NCI-H1105 (cell line): ENCODE measurements at places on chromosomes 2 and 18.
A peak's percentile ranks its signal among the peaks of the same experiment; 100 is the strongest.

DNA sequence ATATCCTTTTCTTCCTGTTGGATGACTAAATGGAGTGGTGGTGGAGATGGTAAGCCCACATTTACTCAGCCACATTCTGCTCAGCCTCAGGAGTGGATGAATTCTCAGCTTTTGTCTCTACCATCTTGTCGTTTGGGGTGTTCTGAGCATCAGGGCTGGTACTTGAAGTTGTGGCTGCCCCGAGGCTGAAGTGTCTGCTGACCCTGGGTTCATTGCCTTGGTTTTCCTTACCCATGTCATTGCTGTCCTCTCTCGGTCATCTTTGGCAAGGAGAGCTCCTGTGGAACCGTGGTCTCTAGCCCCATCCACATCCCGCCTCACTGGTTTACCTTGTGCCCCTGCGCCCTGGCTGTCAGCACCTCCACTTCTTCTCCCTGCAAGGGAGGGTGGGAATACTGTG lies 71.9 kb downstream of the GPR39 start:
- DNase-seq = no peak

GRCh38 chr18:48600456-48601090 lies 61.7 kb downstream of the CTIF start:
- DNase-seq = no peak

DNA sequence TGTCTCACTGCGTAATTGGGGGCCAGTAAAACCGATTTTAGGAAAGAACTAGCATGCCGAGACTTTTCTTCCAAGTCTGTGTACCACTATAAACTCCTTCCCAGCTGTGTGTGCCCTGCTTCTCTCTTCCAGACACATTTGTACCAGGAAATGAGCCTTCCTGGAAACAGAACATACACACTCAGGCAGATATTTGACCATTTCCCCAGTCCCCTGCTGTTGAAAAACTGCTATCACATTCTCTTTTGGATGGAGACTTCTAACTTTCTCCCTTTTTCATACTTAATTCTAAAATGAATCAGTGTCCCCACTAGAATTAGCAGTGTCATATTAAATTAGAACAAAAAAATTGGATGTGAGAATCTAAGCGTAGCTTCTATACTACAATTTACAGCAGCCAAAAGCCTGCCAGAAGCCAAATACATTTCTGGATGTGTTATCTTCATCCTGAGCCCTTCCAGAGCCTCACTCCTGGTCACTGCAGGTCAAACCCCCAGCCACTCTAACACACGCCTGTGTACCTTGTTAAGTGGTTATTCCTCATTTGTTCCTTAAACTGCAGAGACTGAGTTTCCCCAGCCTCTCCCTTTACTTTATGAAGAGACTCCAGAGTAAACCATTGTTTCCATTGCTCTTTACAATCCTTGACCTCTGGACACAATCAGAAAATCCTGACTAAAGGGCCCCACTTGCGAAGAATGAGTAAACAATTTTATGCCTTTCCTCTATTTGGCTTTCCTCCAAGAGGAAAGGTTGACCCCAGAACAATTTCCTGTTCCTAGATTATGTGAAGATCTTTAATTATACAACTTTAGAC lies 20.4 kb downstream of the DSG4 start:
- no peak for DNase-seq

- DNase-seq = no peak
Measured at GRCh38 chr2:170144761-170145160, 33.2 kb upstream of the MYO3B start.

DNA sequence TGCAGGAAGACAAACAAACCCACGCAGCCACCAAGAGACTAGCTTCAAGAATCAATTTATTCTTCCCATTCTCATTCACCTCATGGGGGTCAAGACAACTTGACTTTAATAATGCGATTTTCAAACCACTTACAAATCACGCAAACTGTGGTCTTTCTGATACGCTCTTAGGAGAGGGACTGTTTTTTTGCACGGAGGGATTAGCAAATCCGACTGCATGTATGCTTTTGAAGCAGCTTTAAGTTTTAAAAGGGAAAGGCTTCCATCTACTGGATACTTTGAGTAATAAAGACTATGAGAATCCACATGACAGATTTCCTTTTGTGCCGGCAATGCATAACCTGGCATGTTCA lies 322.9 kb upstream of the KCNJ3 start:
- peak; percentile 19 for DNase-seq

DNA sequence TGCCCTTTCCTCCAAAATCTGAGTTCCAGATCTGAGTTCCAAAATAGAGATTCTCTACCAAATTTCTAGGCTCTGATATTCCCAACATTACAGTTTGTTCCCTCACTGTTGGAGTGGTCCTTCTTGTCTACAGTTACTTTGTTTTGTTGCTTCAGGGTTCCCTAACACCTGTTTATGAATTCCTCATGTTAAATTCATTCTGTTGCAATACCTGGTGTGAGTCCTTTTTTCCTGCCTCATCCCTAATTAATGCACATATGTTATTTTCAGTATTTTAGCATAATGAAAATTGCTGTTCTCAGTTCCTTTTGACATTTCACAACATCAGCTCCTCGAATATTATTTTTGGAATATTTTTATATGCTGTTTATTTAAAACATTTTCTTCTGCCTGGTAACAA lies 16.2 kb downstream of the SERPINB13 start:
- no peak for DNase-seq

DNA sequence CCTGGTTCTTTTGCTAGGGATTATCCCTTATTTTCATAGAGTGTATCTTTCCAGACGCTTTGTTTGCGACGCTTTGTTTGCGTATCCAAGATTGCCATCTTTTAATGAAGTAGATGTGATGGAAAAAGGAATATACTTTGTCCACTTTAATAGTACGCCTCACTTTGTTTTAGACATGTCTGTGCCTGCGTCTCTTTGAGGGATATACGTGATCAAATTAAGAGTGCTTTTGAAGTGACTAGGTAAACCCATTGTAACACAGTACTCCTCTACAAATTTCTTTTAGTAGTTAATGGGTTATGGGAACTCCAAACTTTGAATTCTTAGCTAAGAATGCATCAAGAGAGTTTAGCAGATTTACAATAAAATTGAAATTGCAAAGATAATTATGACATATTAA lies 27.9 kb downstream of the ACSL3 start:
- no peak for DNase-seq

- no peak for DNase-seq
Measured at GRCh38 chr18:78720456-78721237, 259.0 kb upstream of the SALL3 start.

- DNase-seq = peak; percentile 69
Measured at GRCh38 chr18:34978953-34979608, 62.1 kb upstream of the MAPRE2 start.
